ENCODE measurements at places on chromosomes 12 and 14.

GRCh38 chr12:12461923-12462315 lies 100.7 kb downstream of the DUSP16 start:
- DNase-seq, result no peak

- peak; percentile 17 for DNase-seq
These were observed 162.0 kb upstream of the TMCC3 start for GRCh38 chr12:94812345-94812744.

DNA sequence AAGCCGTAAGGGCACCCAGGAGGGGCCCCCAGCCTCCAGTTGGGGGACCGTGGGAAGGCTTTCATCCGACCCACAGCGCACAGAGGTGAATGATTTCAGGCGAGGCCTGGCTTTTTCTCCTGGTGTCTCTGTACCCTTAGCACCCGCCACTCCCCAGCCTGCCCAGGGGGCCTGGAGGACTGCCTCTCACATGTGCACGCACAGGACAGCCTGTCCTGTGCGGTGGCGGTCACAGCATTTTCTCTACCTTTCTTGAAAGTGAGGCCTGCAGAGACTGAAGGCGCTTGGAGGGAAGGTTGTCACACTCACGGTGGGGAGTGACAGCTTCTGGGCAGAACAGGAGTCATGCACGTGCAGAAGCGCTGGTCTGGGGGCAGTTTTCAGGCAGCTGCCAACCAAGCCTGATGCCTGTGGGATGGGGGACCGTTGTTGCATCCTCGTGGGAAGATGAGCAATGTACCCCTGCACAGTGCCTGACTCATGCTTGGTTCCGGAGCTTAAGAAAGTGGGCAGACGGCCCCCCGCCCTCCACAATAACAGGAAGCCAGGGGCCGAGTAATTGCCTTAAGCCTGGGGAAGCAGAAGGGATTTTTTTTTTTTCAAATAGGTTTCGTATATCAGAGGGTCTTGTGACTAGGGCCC lies 148.1 kb downstream of the TSPAN9 start:
- DNase-seq, result no peak

GRCh38 chr14:56774503-56774902 lies 35.8 kb downstream of the OTX2 start:
- DNase-seq, result no peak

DNA sequence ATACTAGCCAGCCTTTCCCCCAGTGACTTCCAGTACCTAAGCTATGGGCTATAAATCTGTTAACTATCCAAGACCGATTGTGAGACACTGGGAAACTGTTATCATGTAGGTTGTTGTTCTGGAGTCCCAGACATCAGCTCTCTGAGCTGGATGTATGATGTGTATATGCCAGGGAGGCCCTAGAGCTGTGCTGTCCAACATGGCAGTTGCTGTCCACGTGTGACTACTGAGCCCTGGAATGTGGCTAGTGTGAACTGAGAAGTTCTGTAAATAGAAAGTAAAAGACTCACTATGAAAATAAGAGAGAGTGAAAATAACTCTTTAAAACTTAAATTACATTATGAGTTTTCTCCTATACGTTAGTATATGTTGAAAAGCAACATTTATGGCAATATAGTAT lies 755.8 kb upstream of the FBXO33 start:
- DNase-seq, result no peak

GRCh38 chr14:68663385-68664076 lies 129.3 kb downstream of the ZFP36L1 start:
- no peak for DNase-seq

DNA sequence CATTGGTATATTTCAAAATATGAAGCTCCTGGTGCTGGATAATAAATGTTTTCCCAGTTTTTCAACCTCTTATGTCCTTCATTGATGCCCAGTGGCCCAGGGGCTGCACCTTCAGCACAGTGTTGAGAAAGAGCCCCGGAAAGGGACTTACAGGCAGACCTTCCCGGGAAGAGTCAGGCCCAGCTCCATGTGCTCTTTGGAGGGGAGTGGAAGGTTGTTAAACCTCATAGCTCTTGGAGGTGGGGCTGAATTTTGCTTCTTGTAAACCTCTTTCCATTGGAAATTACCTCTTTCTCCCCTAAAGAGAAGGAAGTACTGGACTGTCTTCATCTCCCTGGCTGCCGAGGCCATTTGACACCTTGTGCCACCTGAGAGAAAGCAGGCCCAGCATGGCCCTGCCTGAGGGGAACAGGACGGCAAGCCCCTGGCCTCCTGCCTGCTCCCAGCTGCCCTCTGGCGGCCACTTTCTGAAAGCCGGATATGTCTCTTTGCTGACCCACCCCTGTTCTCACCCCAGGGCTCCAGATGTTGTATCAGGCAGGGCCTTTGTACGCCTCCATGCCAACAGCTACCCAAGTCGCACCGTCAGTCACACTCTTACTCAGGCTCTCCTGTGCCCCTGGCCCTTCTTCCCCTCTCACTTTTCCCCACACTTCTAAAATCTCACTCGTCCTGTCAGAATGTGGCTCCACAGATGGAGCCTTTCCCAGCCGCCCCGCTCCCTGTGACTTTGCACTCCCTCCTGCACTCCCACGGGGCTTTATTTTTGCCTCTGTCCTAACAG lies 43.0 kb downstream of the EVL start:
- DNase-seq, result peak; percentile 76

GRCh38 chr12:28158353-28158752 lies 31.9 kb upstream of the CCDC91 start:
- DNase-seq, result no peak

- DNase-seq, result no peak
These were observed 23.3 kb downstream of the MDM2 start for GRCh38 chr12:68831272-68831671.

DNA sequence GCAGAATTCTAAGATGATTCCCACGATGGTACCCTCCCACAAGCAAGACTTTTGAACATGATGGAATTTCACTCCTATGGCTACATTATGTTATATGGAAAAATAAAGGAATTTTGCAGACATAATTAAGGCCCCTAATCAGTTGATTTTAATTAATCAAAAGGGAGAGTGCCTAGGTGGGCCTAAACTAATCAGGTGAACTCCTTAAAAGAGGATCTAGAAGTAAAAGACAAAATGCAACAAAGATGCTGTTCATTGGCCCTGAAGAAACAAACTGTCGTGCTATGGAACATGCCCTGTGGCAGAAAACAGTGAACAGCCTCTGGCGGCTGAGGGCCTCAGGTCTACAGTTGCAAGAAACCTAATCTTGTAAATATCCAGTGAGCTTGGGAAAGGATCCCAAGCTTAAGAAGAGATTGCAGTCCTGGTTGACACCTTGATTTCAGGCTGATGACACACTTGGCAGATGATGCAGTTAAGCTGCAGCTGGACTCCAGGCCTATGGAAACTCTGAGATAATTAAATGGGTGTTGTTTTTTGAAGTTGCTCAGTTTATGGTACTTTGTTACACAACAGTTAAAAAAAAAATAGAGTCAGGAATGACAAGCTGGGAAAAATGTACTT lies 13.8 kb downstream of the TMCC3 start:
- no peak for DNase-seq

GRCh38 chr14:50967790-50968189 lies 23.5 kb upstream of the PYGL start:
- DNase-seq, result no peak

DNA sequence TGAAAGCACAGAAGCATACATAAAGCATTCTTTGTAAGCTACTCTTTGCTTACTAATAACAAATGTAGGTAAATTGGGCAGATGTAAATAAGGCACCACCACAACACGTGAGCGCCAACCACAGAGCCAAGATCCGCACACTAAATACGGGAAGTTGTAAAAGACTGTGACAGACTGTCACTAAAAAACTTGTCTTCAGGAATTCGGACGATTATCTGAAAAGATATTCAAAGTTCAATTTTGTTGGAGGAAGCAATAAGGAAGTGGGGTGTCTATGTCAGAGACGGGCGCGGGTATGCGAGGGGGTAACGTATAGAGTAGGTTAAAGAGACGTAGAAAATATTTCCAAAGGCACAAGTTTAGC lies 1.5 kb upstream of the HSP90B1 start:
- DNase-seq, result peak; percentile 75

GRCh38 chr14:59278111-59278510 lies 89.6 kb downstream of the DAAM1 start:
- DNase-seq, result no peak

DNA sequence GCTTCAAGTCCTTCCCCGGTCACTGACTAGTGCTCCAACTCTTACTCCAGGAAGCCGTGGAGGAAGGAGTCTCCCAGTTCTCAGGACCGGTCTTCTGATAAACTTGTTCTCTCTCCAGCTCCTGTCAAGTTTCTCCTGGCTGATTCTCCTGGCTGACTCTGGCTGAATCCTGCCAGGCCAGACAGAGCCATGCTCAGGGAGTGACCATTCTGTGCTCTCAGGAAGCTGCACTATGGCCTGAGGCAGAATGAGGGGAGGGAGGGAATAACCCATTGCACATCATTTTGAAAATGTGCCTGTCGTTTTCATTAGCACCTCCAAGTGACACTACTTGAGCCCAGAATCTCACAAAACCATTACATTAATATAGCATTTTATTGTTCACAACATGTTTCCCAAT lies 80.8 kb downstream of the IFNG start:
- no peak for DNase-seq

- peak; percentile 49 for DNase-seq
These were observed 6.1 kb upstream of the CDCA4 start for GRCh38 chr14:105026802-105027563.

- no peak for DNase-seq
These were observed 49.7 kb downstream of the KCNA1 start for GRCh38 chr12:4959381-4959780.

DNA sequence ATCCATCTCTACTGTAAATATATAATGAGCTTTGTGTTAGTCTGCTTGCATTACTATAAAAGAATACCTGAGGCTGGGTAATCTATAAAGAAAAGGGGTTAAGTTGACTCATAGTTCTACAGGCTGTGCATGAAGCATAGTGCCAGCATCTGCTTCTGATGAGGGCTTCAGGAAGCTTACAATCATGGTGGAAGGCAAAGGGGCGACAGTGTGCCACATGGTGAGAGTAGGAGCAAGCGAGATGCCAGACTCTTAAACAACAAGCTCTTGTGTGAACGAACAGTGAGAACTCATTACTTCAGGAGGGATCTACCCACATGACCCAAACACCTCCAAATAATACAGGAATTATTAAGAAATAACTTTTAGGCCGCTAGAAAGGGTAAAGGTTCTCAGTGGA lies 28.1 kb downstream of the APOBEC1 start:
- DNase-seq, result no peak

GRCh38 chr14:56025191-56025590 lies 93.0 kb upstream of the PELI2 start:
- DNase-seq, result no peak

- DNase-seq, result no peak
These were observed 99.8 kb downstream of the BTG1 start for GRCh38 chr12:92045852-92046251.

- DNase-seq, result peak; percentile 13
These were observed 859.7 kb downstream of the GALC start for GRCh38 chr14:87133073-87133801.

GRCh38 chr12:1768615-1769014 lies 51.8 kb upstream of the LRTM2 start:
- DNase-seq, result no peak

DNA sequence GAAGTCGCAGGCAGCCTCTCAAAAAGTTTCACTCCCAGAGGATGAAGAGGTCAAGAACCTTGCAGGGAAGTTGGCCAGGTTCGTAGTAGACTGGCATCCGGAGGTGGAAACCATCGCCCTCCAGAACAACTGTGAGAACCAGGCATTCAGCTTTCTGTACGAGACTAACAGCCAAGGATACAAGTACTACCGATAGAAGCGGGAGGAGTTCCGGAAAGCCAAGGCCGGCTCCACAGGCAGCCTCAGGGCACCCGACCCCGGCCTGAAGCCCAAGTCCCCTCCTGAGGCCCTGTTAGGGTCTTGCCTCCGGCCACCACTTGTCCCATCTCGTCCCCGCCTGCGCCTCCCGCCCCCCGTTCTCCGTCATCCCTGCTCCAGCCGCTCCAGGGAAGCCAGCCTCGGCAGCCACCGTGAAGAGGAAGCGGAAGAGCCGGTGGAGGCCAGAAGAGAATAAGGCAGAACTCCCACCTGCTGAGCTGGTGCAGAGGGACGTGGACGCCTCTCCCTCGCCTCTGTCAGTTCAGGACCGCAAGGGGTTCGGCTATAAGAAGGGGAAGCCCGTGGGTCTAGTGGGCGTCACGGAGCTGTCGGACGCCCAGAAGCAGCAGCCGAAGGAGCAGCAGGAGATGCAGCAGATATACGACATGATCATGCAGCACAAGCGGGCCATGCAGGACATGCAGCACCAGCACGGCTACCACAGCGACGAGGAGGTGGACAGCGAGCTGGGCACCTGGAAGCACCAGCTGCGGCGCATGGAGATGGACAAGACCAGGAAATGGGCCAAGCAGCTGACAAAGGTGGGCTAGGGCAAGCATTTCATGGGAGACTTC lies 366.8 kb upstream of the ATXN7L3B start:
- DNase-seq, result no peak

GRCh38 chr12:132561427-132562156 lies 48.8 kb downstream of the LRCOL1 start:
- DNase-seq, result peak; percentile 14

GRCh38 chr12:116722245-116722644 lies 15.6 kb downstream of the SPRING1 start:
- no peak for DNase-seq

DNA sequence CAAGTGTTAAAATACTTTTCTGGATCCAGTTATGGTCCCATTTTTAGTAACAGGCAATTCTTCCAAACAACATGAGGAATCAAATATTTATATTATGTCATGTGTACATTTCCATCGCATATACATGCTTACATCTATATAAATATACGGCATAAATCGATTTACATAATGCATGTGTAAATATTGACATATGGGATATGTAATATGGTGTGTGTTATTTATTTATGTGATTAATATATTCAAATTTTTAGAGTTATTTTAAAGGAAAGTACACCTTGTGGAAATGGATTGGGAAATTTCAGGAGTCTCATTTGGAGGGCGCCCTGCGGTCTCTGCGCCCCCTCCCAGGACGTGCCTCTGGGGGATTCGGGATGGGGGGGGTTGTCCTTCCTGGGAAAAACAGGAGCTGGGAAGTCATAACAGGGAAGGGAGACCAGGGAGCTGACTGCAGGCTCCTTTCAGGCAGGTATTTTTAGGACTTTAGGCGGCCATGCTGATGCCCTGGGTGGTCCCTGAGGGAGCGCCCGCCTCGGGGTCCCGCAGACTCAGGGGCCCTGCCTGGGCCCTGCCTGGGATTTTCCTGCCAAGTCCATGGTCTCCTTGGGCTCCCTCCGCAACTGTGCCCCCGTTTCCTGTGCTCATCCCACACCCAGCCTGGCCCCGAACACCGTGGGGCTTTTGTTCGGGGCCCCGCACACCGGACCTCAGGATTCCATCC lies 82.7 kb upstream of the SFSWAP start:
- no peak for DNase-seq

DNA sequence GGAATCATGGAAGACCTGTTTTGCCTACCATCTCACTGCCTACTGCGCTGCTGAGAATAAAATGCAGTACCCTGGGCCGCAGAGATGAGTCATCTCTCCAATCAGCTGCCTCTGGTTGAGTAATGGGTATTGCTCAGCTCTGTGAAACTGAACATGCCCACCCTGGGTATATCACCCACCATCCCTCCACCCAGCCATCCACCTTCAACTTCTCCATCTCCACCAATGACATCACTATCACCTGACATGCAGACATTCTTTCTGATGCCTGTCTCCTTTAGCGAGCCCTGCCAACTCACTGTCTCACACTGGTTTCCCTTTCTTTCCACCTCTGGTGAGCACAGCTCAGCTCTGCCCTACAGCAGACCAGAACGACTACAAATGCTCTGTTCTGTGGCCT lies 33.6 kb downstream of the E2F7 start:
- no peak for DNase-seq

- DNase-seq, result no peak
These were observed 76.3 kb downstream of the CACNA1C start for GRCh38 chr12:2129076-2129475.

GRCh38 chr12:627863-628741 lies 35.1 kb downstream of the NINJ2 start:
- no peak for DNase-seq
